Breast epithelium (tissue), 4 donors: ENCODE measurements at places on chromosomes 7 and 10.
A peak's percentile ranks its signal among the peaks of the same experiment; 100 is the strongest.

GRCh38 chr7:90111-91063 is 102.0 kb upstream of the FAM20C start:
- peak overlapping the region; percentile 64 for H3K27ac ChIP-seq
- H3K4me3 ChIP-seq, result no peak overlapping the region
- H3K4me1 ChIP-seq, result no peaks in the 10 kb centered on the region
- DNase-seq, result no peak
- H3K36me3 ChIP-seq, result no peaks in the 10 kb centered on the region

- H3K27me3 ChIP-seq, result no peaks in the 10 kb centered on the region
- no peak for DNase-seq
- no peaks in the 10 kb centered on the region for H3K36me3 ChIP-seq
- H3K4me1 ChIP-seq, result no peaks in the 10 kb centered on the region
- no peak overlapping the region for H3K4me3 ChIP-seq
- H3K27ac ChIP-seq, result no peak overlapping the region
Measured at GRCh38 chr7:4302203-4302905, 379.7 kb upstream of the FOXK1 start.

DNA sequence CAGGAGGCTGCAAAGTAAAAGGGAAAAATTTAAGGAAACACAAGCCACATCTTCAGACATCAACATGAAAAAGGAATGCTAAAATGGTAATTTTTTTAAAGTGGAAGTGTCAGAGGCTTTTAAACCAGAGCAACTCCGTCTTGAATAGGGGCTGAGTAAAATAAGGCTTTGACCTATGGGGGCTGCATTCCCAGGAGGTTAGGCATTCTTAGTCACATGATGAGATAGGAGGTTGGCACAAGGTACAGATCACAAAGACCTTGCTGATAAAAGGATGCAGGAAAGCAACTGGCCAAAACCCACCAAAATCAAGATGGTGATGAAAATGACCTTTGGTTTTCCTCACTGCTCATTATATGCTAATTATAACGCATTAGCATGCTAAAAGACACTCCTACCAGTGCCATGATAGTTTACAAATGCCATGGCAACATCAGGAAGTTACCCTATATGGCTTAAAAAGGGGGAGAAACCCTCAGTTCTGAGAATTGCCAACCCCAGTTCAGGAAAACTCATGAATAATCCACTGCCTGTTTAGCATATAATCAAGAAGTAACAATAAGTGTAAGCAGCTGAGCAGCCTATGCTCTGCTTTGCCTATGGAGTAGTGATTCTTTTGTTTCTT is 128.3 kb downstream of the SKAP2 start:
- no peaks in the 10 kb centered on the region for H3K36me3 ChIP-seq
- no peak overlapping the region for H3K4me3 ChIP-seq
- no peak for DNase-seq

GRCh38 chr7:31981874-31982390 is 88.3 kb downstream of the PDE1C start:
- no peaks in the 10 kb centered on the region for H3K27me3 ChIP-seq
- H3K4me3 ChIP-seq, result no peak overlapping the region
- H3K36me3 ChIP-seq, result no peaks in the 10 kb centered on the region
- no peak for DNase-seq
- H3K27ac ChIP-seq, result no peak overlapping the region
